ENCODE measurements at places on chromosomes 11 and 22.

DNA sequence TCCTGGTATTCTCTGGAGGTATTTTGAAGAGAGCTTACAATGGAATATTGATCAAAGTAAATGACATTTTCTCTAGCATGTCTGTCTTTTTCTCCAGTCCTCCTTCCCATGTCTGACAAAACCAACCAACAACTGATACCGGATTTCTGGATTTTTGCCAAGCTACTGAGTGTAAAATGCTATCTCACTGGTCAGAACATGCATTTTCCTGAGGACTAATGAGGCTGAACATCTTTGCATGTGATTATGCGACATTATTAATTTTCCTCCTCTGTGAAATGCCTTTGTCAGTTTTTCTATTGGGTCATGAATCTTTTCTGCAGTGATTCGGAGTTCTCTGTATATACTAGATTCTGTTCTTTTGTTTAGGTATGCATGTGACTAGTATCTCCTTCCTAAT lies 51.4 kb downstream of the CDON start:
- no peak for DNase-seq

DNA sequence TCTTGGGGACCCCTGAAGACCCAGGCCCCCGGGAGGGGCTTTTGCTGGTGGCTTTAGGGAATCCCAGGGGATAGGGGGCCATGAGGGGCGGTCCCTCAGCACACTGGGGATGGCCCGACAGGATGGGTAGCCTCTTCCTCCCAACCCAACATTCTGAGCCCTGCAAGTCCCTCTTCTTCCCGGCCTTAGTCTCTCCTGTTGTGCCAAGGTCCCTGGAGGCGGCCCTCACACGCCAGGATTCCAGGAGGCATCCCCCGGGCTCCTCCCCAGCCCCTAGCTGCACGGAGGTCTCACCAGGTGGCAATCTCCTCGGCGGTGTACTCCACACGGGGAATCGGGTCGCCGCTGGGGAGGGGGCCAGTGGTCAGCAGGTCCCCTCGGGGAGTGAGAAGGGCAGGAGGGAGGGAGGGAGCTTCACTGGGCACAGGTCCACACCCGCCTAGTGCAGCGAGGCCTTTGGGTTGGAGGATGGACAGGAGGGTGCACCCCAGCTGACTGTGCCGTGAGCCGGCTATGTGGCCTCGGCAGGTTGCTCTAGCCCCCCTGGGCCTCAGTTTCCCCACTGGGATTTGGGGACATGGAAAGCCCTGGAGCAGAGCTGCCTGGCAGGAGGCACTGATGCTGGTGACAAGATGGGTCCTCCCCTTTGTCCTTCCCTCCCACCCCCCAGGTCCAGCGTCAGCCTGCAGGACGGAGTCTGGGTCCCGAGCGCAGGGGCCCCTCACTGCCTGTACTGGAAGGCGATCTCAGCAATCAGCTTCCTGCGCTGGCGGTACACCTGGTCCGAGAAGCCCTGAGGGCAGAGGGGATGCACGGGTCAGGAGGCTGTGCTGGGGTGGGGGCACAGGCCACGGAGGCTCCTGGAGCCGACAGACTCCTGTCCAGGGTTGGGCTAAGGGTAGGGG lies 4.2 kb downstream of the TH start:
- DNase-seq: no peak

- no peak for DNase-seq
These were observed 148.8 kb downstream of the MPPED1 start for GRCh38 chr22:43560651-43561050.

DNA sequence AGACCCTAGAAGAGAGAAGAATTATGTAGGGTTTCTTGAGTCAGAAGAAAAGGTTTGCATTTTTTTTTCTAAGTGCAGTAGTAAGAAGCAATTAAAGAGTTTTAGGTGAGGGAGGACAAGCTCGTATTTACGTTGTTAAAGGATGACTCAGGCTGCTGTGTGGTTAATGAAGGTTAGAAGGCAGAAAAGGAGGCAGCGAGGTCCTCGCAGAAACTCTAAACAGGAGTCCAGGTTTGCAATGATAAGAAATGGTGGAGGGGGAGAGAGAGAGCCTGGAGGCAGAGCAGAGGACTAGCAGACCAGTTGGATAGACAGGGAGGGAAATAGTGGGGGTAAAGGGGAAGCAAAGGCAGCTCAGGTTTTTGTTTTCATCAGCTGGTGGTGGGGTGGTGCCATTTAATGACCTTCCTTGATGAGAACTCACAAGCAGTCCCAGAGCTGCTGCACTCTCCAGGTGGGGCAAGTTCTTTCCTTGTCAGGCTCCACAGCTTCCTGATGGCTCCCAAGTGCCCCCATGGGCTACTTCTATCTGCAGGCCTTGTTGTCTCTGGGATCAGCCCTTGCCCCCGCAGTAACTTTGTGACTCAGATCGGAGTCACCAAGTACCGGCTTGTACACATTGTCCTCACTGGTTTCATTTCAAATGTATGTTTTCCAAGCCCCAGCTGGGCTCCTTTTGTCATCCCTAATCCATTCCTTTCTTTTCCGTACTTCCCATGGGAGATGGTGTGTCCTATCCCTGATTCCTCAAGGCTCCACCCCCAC lies 8.3 kb upstream of the INSC start:
- DNase-seq: no peak

- DNase-seq: no peak
These were observed 106.7 kb downstream of the GGTLC2 start for GRCh38 chr22:22751043-22751603.

DNA sequence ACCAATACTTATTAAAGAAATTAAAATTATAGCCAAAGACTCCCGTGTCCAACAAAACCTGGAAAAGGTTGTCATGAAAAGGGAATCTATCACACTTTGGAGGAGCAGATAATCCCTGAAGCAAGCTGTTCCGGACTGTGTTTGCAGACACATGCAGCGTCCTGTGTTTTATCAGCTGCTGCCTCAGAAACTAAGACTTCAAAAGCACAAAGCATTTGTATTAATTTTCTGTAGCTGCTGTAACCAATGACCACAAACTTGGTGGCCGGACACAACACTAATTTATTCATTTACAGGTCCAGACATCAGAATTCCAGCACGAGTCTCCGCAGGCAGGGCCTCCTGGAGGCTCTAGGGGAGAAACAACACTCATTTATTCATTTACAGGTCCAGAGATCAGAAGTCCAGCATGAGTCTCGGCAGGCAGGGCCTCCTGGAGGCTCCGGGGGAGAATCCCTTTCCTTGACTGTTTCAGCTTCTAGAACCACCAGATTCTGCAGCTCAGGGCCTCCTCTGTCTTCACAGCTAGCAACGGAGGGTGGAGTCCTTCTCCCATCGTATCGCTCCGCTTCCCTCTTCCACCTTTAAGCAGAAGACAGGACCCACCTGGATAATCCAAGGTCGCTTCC lies 465.3 kb downstream of the BRD1 start:
- no peak for DNase-seq

DNA sequence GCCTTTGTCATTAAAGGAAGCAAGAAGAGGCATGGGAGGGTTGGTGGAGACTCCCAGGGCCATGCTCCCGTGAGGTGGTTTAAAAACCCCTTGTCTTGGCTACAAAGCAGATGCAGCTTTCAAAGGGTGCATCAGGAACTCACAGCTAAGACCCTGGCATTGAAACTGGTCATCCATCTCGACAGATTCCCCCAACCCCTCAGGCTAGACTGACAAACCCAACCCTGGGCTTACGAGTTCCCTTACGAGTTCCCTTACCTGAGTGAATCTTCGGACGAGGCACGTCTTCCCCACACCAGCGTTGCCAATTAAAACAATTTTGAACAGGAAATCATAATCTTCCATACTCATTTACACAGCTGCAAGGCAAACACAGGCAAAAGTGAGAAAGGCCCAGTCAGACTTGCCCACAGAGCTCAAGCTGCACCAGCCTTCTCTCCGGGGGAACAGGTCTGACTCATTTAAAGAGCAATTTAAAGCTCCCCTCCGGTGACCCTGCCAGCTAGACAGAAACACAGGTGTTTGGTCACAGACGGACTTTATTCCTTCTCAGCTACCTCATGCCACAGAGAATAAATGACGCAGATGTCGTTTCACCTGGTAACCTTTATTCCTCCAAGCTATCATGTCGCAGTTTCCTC lies 74.6 kb downstream of the RAB30 start:
- DNase-seq: no peak

- no peak for DNase-seq
These were observed 160.2 kb downstream of the LDLRAD3 start for GRCh38 chr11:36103933-36104530.

GRCh38 chr11:6387811-6388599 lies 2.3 kb upstream of the SMPD1 start:
- DNase-seq: no peak

DNA sequence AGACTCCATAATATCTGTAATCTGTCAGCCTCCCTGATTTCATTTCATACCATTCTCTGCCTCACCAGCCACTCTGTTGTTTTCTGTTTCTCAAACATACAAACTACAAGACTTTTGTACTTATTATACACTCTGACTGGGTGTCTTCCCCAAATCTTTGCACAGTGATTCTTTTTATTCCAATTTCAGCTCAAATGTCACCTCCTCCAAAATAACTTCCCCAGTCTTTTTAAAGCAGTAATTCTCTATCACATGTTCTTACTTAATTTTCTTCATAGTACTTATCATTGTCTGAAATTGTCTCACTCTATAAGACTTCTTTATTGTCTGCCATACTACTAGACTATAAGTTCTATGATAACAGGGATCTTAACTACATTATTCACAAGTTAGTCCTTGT lies 19.6 kb downstream of the SOX6 start:
- DNase-seq: no peak

GRCh38 chr11:75625991-75626888 lies 42.6 kb downstream of the MAP6 start:
- DNase-seq: no peak

- DNase-seq: no peak
These were observed 16.3 kb upstream of the RDX start for GRCh38 chr11:110312670-110313069.

GRCh38 chr11:85663080-85663752 lies 1.7 kb downstream of the CREBZF start:
- DNase-seq: no peak

- no peak for DNase-seq
These were observed 61.8 kb upstream of the MTNR1B start for GRCh38 chr11:92907671-92908070.

DNA sequence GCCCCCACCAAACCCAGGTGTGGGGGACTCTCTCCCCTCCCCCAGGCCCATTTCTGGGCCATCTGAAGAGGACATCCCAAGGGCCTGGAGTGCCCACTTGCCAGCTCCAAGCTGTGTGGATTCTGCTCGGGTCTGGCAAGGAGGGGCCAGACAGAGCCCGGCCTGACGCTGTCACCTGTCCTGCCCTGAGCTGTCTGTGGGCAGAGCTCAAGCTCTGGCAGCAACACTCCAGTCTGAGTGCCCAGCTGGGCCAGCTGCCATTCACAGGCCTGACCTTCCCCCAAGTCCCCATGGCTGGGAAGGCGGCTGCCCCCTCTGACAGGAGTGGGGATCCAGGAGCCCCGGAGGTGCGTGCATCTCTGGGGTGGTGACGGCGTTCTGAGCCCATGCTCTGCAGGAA lies 6.2 kb upstream of the PIM3 start:
- DNase-seq: no peak
